ENCODE measurements at places on chromosomes 7 and 10. TPM values are rescaled to one million over a fixed set of nuclear protein-coding genes. Genes with fewer than 3 reads are reported as not detected.

Gene KDM7A
- 4.0 TPM for polyA plus RNA-seq

Gene SLF2
- polyA plus RNA-seq, result 4.9 TPM

Gene FAM221A
- polyA plus RNA-seq, result 0.71 TPM

Gene DKK1
- polyA plus RNA-seq, result 223 TPM

Gene IFIT1B
- polyA plus RNA-seq, result not detected

Gene PLXNA4
- polyA plus RNA-seq, result 0.09 TPM

Gene TYSND1
- polyA plus RNA-seq, result 15.2 TPM

Gene GJC3
- polyA plus RNA-seq, result not detected

Gene UCN3
- not detected for polyA plus RNA-seq

Gene LRRC61
- polyA plus RNA-seq, result 1.0 TPM

Measured in keratinocyte (primary cell).